ENCODE measurements at places on chromosomes 7 and 10. TPM values are rescaled to one million over a fixed set of nuclear protein-coding genes. Genes with fewer than 3 reads are reported as not detected.

GRCh38 chr10:124094419-124094785 is 1.0 kb upstream of the CHST15 start:
- DNase-seq, result no peak

DNA sequence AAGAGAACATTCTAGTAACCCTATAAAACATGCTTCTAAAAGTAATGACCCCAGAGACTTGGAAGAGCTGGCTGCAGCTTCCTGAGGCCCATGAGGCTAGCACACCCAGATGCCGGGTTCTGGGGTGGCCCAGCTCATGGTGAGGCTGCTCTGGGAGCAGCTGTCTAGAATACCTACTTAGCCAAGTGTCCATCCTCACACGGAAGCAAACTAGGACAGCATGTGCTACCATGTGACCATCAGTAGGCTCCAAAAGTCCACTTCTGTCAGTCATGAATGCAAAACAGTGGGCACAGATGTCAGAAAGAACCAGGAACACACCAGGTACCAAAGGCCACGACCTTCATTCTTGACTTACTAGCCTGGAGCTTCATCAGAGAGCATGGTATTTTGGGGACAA is 32.4 kb downstream of the CTBP2 start:
- DNase-seq, result no peak

DNA sequence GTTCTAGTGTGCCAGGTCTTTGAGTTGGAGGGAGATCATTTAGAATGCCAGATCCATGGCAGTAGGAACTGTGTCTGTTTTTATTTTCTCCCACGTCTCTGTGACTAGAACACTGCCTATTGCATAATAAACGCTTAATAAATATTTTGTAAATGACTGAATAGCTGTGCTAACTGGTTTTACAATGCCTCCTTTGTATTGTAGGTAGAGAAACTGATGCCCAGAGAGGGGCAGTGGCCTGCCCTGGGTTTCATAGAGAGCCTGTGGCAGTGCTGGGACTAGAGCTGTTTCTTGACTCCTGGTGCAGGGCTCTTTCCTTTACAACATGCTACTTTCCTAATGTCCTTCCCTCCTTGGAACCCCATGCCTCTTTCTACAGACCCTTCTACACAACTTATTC is 2.5 kb downstream of the TAS2R5 start:
- no peak for DNase-seq

The NUB1 gene
- total RNA-seq, result 14.0 TPM

GRCh38 chr7:34013421-34013820 is 108.1 kb downstream of the BMPER start:
- DNase-seq, result no peak

DNA sequence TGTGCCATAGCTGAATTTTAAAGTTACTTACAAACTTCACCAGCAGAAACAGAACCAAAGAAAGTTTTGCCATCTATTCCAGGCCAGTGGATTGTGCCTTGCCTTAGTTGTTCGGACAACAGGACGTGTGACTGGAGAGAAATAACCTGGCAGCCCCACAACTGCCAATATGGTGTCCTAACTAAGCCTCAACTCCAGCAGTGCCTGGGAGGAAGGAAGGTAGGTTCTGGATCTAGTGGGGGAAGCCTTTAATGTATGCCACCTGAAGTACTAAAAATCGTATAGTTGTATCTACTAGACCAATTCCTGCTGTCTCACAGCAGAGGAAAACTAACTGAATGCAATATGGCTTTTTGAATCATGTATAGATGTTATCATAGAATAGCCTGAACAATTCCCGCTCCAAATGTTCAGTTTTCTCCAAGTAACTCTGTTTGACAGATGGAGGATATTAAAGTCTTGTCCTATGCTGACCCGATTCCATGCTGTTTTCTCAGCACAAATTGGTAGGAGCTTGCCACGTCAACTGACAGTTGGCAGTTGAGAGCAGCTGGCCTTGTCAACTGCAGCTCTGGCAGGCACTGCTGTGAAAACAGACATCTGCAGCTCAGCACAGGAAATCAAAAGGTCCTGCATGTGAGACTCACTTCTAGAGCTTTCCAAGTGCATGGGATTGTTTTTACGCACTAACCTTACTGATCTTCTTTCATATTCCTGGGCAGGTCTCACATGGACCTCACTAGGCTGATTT is 84.5 kb upstream of the WNT16 start:
- DNase-seq, result no peak

- DNase-seq, result no peak
Observed at GRCh38 chr10:110498982-110499795, 1.5 kb downstream of the DUSP5 start.

DNA sequence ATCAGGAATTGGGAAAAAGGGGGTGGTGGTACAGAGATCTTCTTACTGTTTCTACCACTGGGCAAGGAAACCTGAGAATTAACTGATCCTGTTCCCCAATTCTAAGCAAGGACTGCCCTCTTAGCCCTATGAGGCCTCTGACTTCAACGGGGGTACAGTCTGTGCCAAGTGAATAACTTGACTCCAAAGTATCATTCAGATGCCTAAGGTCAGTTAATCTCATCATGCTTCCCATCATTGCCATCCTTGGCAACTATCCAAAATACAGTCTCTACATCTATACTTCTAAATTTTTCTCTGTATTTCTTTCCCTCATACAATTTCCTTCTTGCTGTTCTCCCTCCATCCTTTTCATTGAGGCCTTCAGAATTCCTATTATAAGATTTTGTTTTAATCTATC is 10.5 kb downstream of the PPP3CB start:
- DNase-seq, result no peak

The RARRES2 gene
- 149 TPM for total RNA-seq

DNA sequence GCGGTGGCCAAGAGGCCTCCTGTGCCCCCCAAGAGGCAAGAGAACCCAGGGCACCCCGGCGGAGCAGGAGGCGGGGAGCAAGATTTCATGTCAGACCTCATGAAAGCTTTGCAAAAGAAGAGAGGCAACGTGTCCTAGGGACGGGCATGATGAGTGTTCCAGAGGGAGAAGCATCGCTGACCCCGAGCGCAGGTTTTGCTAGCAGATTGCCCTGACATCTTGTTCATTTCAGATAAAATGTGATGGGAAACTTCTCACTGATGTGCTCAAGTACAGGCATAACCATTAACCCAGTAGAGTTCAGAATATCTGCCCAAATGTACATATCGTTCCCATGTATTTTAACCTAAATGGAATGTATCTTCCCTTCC is 129.2 kb downstream of the APBB1IP start:
- DNase-seq, result no peak

DNA sequence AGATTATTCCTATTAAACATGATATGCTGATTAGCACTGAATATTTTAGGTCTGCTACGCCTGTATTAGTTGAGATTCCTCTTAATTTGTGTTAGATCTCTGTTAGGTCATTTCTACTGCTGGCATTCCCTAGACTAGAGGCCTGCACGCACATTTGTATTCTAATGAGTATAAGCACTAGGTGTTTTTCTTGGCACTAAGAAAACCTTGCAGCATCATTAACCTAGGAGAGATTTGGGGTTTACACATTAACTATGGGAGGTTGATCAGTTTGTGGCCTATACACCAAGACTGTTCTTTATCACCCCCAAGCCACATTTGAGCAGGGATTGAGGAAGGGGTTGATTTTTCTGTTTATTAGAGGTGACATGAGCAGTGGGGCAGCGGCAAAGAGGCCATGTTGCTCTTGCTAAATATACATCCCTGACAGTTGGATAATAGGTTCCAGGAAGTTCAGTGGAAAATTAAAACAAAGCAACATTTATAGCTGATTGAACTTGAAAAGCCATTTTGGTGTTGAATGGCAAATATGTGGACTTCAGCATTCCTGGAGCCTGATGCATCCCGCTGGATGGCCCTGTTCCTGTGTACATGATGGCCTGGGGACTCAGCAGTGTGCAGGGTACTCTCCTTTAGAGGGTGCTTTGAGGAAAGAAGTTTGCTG is 65.2 kb downstream of the GBF1 start:
- DNase-seq, result no peak
